NCI-H2081 (cell line): ENCODE measurements at places on chromosomes 16 and 17.

DNA sequence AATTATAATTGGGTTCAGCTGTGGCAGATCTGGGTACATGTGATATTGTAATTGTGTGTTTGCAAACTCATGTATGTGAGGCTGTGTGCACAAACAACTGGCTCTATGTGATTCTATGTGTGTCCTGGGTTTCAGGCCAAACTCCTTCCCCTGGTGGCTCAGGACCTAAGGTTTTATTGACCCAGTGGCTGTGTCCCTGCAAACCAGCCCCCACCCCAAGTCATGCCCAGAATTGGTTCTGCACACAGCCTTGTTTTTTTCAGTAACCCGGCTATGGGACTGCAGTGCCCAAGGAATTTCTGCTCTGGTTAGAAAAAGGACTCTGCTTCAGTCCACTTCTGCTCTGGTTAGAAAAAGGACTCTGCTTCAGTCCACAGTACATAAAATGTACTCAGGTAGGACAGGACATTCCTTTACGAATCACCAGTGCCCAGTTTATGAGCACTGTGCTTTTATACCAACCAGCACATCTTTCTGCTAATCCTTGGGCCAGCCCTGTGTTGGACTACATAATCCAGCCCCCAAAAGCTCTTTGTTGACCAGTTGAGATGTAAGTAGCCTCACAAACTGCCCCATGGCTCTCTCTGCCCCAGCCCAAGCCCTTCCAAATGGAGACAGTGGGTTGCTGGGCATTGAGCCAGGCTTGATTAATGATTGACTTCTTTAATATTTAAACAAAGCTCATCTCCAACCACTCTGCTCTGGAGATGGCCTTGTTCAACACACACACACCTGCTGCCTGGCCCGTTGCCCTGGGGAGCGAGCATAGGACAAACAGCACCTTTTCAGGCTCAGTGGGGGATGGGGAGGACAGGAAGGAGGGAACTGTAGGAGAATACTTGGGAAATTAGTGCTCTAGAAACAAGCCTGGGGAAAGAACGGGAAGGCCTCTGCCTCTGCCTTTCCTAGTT, 2.9 kb upstream of the KCNH6 start:
- peak; percentile 93 for DNase-seq

- DNase-seq = no peak
Measured at GRCh38 chr17:74098136-74099024, 105.1 kb upstream of the RPL38 start.

- peak; percentile 75 for DNase-seq
Measured at GRCh38 chr17:1648963-1649843, 463 bp downstream of the RILP start.

GRCh38 chr17:62746941-62747340, 61.2 kb downstream of the MARCHF10 start:
- DNase-seq = no peak
